Fibroblast of lung (primary cell): ENCODE measurements at places on chromosomes 5 and 9. TPM values are rescaled to one million over a fixed set of nuclear protein-coding genes. Genes with fewer than 3 reads are reported as not detected.

KIF3A gene
- total RNA-seq = 10.5 and 11.2 TPM in 2 replicates

PCSK1 gene
- total RNA-seq = not detected in 2 replicates

TMEM252 gene
- total RNA-seq = not detected in 2 replicates

CAPSL gene
- total RNA-seq = 0.33 TPM in 1 of 2 replicates, not detected in the other

FANCC gene
- 7.4 and 8.9 TPM in 2 replicates for total RNA-seq

AMBP gene
- total RNA-seq = 0.17 and 0.51 TPM in 2 replicates

STXBP1 gene
- total RNA-seq = 19.8 and 36.0 TPM in 2 replicates

INSL4 gene
- total RNA-seq = not detected in 2 replicates

ORM2 gene
- not detected in 2 replicates for total RNA-seq

NFIB gene
- total RNA-seq = 36.3 and 56.0 TPM in 2 replicates

ACTBL2 gene
- total RNA-seq = under 0.01 TPM in 1 of 2 replicates, not detected in the other

MORN5 gene
- total RNA-seq = 0.33 and 0.51 TPM in 2 replicates

CTXN3 gene
- total RNA-seq = not detected in 2 replicates

PPIC gene
- 65.7 and 70.1 TPM in 2 replicates for total RNA-seq

SPINK7 gene
- total RNA-seq = not detected in 2 replicates

LRRC19 gene
- total RNA-seq = not detected in 2 replicates

CBY3 gene
- total RNA-seq = not detected in 2 replicates

FBN2 gene
- total RNA-seq = 9.0 and 80.1 TPM in 2 replicates

PCDHGA9 gene
- 2.6 and 4.8 TPM in 2 replicates for total RNA-seq

LRRC14B gene
- total RNA-seq = not detected in 2 replicates

RGS7BP gene
- total RNA-seq = under 0.01 and 0.51 TPM in 2 replicates

ADRA1B gene
- total RNA-seq = 0.26 and 0.99 TPM in 2 replicates

SAPCD2 gene
- 0.26 and 2.8 TPM in 2 replicates for total RNA-seq

PHF24 gene
- under 0.01 and 0.17 TPM in 2 replicates for total RNA-seq

PCDHGA8 gene
- total RNA-seq = 2.6 and 4.6 TPM in 2 replicates

SLC36A3 gene
- not detected in 2 replicates for total RNA-seq
